ENCODE measurements at places on chromosomes 4 and X. TPM values are rescaled to one million over a fixed set of nuclear protein-coding genes. Genes with fewer than 3 reads are reported as not detected.

- no peak for DNase-seq
Observed at GRCh38 chrX:1300449-1300848, 31.8 kb downstream of the CSF2RA start.

DNA sequence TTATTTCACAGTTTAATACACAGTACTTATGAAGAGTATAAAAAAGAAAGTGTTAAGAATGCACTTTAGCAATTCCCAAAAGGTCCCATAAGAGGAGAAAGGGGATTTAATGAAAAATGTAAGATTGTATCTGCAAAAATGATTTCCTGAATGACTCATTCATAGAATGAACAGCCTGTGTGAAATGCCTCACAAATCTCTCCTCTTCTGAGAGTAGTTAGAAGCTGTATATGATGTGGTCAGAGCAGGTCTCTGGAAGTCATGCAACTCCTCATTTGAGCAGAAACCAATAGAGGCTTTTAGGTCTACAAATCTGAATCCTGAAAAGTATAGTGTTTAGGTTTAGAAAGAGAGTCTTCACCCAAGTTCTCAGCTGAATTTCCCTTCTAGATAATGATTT is 381.3 kb upstream of the INTU start:
- no peak for DNase-seq

DNA sequence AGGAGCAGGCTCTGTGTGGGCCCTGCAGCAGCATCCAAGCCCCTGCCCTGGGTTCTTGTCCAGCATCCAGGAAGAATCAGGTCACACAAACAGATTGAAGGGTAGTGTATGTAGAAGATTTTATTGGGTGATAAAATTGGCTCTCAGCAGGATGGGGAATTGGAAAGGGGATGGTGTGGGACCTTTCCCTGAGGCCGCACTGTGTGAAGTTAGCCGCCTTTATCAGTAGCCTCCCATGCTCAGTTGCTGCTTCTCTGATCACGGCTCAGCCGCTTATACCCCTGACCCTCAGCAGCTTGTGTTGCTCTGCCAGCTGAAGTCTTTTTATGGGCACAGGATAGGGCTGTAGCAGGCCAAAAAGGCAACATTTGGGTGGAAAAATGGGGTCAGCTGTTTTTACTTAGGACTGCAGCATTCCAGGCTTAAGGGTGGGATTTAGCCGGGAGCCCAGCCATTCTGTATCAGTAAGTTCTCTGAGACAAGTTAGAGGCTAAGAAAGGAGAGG is 35.2 kb upstream of the CCNG2 start:
- no peak for DNase-seq

- peak; percentile 4 for DNase-seq
Observed at GRCh38 chr4:122602277-122603142, 18.4 kb downstream of the IL21 start.

GRCh38 chrX:17697191-17697590 is 40.1 kb upstream of the SCML1 start:
- DNase-seq = no peak

GRCh38 chr4:169147191-169147590 is 123.6 kb downstream of the SH3RF1 start:
- no peak for DNase-seq

- no peak for DNase-seq
Observed at GRCh38 chr4:131459430-131460101, 1689.5 kb upstream of the PCDH10 start.

DNA sequence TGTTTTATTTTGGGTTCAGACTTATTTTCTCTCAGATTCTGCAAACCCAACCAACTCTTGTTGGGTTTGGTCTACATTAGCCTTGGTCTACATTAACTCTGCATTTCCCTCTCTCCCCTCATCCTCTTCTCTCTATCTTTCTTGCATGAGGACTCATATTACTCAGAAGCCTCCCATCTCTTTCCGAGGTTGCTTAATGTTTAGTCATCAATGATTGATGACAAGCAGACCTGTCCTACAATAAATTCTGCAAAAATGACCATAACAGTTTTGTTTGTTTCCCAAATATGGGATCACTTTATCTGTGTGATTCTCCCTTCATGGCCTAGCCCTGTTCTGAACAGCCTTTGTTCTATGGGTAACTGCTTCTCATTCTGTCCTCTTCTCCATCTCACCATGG is 75.2 kb downstream of the GABRB1 start:
- no peak for DNase-seq

- DNase-seq = peak; percentile 86
Observed at GRCh38 chr4:52199574-52200338, 148.7 kb downstream of the SPATA18 start.

- DNase-seq = peak; percentile 60
Observed at GRCh38 chr4:110484767-110485166, 8.8 kb downstream of the ENPEP start.

GRCh38 chr4:115128037-115128436 is 14.6 kb upstream of the NDST4 start:
- no peak for DNase-seq

DNA sequence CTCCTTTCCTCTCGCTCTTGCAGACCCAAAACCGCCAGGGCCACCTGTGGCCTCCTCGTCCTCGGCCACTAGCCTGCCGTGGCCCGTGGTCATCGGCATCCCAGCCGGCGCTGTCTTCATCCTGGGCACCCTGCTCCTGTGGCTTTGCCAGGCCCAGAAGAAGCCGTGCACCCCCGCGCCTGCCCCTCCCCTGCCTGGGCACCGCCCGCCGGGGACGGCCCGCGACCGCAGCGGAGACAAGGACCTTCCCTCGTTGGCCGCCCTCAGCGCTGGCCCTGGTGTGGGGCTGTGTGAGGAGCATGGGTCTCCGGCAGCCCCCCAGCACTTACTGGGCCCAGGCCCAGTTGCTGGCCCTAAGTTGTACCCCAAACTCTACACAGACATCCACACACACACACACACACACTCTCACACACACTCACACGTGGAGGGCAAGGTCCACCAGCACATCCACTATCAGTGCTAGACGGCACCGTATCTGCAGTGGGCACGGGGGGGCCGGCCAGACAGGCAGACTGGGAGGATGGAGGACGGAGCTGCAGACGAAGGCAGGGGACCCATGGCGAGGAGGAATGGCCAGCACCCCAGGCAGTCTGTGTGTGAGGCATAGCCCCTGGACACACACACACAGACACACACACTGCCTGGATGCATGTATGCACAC is 13.6 kb downstream of the FGFRL1 start:
- DNase-seq = no peak

DNA sequence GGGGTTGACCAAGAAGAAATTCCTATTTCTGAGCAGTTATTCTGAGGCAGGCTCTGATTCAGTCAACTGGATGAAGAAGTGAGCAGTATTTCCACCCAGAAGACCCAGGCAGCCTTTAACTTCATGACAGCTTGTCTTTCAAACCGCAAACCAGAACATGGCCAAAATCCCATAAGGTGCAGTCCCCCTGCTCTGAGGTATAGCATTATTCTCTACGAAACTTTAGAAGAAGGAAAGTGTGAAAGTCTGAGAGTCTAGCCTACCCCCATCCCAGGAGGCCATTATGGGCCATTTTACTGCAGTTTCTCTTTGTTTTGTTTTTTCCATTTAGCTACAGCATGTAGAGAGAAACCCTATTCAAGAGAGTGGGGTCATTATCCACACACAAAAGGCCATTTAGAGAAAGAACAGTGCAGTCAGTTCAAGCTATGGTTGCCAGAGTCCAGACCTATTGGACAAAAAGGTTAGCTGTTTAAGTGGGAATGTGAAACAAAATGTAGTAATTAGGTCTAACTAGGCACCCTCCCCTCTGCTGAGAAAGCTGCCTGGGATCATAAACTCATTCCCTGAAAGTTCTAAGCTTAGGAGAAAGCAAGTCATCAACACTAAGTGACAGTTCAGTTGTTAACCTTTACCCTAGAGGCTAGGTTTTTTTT is 52.1 kb upstream of the RASGEF1B start:
- DNase-seq = no peak

Gene FAM9C
- not detected for total RNA-seq

Gene FAM114A1
- 392 TPM for total RNA-seq

Gene GAGE1
- not detected for total RNA-seq

Gene SSX5
- not detected for total RNA-seq

Gene DKC1
- total RNA-seq = 30.8 TPM

Measured in osteoblast (primary cell).